H9 (cell line): ENCODE measurements at places on chromosomes 5 and 9.

- DNase-seq = peak; percentile 89
These were observed 156.4 kb upstream of the RASEF start for GRCh38 chr9:83219154-83219923.

GRCh38 chr5:161246749-161247148, 299.8 kb downstream of the GABRB2 start:
- DNase-seq = no peak

GRCh38 chr5:127961006-127961762, 122.4 kb upstream of the SLC12A2 start:
- DNase-seq = no peak

- DNase-seq = no peak
These were observed 1.7 kb downstream of the CRB2 start for GRCh38 chr9:123357743-123358059.

- no peak for DNase-seq
These were observed 48.5 kb upstream of the SNCAIP start for GRCh38 chr5:122263352-122264030.
